CD14-positive monocyte (primary cell): ENCODE measurements at places on chromosomes 2 and 18.

DNA sequence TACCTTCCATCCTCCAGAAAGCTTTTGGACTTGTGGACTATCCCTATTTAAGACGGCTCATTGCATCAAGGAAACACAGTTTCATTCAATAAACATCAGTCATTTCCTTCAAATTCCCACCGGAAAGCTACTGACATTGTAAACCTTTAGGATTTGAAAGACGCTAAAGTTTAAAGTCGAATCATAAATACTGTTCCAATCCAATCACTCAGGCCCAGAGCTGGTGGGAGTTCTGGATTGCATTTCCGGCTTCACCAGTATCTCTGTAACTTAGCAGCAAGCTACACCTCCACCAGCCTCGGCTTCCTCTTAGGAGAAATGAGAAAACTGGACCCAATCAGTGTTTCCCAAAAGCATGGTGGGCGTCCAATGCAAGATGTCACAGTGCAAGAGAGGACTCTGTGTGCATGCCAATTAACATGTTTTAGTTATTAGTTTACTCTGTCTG, 1.6 kb downstream of the WDFY1 start:
- H3K4me3 ChIP-seq = peak overlapping the region; percentile 61
- DNase-seq = no peak
- no peaks in the 10 kb centered on the region for H3K36me3 ChIP-seq
- H3K27me3 ChIP-seq = no peaks in the 10 kb centered on the region

DNA sequence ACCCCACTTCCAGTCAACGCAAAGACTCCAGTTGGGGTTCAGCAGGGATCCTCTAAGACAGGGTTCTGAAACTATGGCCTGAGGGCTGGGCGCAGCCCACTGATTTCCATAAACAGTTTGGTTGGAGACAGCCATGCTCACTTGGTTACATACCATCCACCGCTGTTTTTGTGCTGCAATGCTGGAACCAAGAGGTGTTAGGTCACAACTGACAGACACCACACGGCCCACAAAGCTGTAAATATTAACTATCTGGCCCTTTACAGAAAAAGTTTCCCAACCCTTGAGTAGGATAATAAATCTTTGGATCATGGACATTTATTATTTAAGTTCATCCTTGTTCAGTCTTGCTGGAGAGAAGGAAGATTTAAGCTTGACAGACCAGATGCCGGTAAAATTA, 8.4 kb upstream of the CD226 start:
- H3K4me1 ChIP-seq = peaks cover 37% of the 10 kb centered on the region
- no peak for DNase-seq
- no peak overlapping the region for H3K27ac ChIP-seq

- peaks cover 46% of the 10 kb centered on the region for H3K4me1 ChIP-seq
- H3K4me3 ChIP-seq = peak overlapping the region; percentile 99
- peaks cover 13% of the 10 kb centered on the region for H3K36me3 ChIP-seq
- DNase-seq = peak; percentile 36
- H3K27me3 ChIP-seq = no peaks in the 10 kb centered on the region
- peak overlapping the region; percentile 91 for H3K27ac ChIP-seq
Observed at GRCh38 chr2:231708773-231709635, 679 bp downstream of the PTMA start.

- H3K27ac ChIP-seq = no peak overlapping the region
- H3K36me3 ChIP-seq = no peaks in the 10 kb centered on the region
- peaks cover 16% of the 10 kb centered on the region for H3K4me1 ChIP-seq
Observed at GRCh38 chr18:58606236-58606635, 22.7 kb downstream of the ALPK2 start.

- H3K27ac ChIP-seq = no peak overlapping the region
- H3K36me3 ChIP-seq = no peaks in the 10 kb centered on the region
Observed at GRCh38 chr2:217248312-217248935, 388.6 kb upstream of the TNP1 start.

DNA sequence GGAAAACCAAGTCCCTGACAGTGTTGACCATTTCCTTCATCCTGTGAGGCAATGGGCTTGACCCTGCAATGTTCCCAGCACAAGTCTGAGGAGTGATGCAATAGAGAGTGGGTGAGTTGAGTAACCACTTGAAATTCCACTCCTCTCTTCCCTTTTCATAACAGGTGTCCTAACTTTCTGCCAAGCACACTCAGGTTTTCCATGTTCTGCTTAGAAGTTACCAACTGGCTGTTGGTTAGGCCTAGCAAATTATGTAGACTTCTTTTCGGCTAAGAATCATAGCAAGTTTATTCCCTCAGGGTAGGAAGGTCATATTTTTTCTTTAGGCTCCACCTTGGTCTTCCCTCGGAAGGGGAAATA, 11.5 kb downstream of the GNLY start:
- H3K36me3 ChIP-seq = no peaks in the 10 kb centered on the region
- no peak overlapping the region for H3K4me3 ChIP-seq
- peak; percentile 78 for DNase-seq
- H3K27me3 ChIP-seq = no peaks in the 10 kb centered on the region
- peaks cover 99% of the 10 kb centered on the region for H3K4me1 ChIP-seq

DNA sequence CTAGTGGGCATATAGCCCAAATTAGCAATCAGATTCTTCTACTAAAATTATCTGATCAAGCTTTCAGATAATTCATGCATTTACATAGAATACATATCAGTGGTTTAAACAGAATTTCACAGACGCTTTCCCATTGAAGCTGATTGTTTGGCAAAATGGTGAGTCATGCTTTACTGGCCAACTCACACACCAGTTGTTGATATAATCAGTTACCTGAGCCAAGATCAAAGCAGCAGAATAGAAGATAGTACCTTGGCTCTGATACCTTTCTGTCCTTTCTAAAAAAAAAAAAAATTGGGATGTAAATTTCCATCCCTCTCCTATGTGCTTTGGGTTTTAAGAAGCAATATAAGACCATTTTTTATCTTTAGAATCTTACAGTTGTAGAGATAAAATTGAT, 178.0 kb downstream of the MCFD2 start:
- H3K4me1 ChIP-seq = no peaks in the 10 kb centered on the region
- no peak overlapping the region for H3K27ac ChIP-seq
- H3K27me3 ChIP-seq = no peaks in the 10 kb centered on the region
- DNase-seq = no peak
- H3K36me3 ChIP-seq = no peaks in the 10 kb centered on the region

- H3K27ac ChIP-seq = no peak overlapping the region
- H3K27me3 ChIP-seq = no peaks in the 10 kb centered on the region
- H3K4me1 ChIP-seq = no peaks in the 10 kb centered on the region
Observed at GRCh38 chr2:210540471-210540870, 15.9 kb upstream of the CPS1 start.

GRCh38 chr2:230878599-230879188, 14.0 kb downstream of the ITM2C start:
- no peaks in the 10 kb centered on the region for H3K27me3 ChIP-seq
- H3K36me3 ChIP-seq = no peaks in the 10 kb centered on the region
- no peak overlapping the region for H3K4me3 ChIP-seq
- H3K4me1 ChIP-seq = peaks cover 11% of the 10 kb centered on the region

DNA sequence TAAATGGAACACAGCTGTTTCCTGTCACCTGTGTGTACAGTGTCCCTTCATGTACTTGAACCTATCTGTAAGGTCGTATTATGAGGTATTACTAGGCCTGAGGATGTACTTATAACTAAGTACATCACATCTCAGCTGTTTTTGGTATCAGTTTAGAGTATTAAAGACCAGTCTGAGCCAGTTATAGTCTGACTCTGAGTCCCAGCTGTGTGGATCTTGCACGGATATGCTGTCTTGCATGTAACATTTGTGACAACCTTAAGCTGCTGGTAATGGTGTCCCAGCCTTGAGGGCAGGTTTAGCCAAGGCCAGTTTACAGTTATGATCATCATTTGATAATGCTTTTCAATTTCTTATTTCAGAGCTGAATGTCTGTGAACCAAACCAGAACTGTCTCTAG, 496.3 kb downstream of the SLC4A3 start:
- no peak for DNase-seq
- no peaks in the 10 kb centered on the region for H3K4me1 ChIP-seq
- no peak overlapping the region for H3K4me3 ChIP-seq
- no peaks in the 10 kb centered on the region for H3K36me3 ChIP-seq
- no peak overlapping the region for H3K27ac ChIP-seq

DNA sequence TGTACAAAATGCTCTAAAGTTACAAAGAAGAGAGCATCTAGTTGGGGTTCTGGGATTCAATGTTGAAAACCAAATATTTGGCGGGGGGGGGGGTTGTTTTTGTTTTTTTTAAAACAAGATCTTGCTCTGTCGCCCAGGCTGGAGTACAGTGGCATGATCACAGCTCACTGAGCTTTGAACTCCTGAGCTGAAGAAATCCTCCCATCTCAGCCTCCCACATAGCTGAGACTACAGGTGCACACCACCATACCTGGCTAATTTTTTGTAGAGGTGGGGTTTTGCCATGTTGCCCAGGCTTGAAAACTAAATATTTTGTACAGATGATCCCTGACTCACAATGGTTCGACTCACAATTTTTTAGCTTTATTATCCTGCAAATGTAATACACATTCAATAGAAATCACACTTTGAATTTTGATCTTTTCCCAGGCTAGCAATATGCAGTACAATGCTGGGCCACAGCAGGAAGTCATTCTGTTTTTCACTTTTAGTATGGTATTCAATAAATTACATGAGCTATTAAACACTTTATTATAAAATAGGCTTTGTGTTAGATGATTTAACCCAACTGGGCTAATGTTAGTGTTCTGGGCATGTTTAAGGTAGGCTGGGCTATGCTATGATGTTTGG, 7.6 kb downstream of the BARD1 start:
- peaks cover 10% of the 10 kb centered on the region for H3K4me1 ChIP-seq
- H3K27ac ChIP-seq = no peak overlapping the region
- no peaks in the 10 kb centered on the region for H3K27me3 ChIP-seq
- H3K4me3 ChIP-seq = no peak overlapping the region

- H3K4me3 ChIP-seq = no peak overlapping the region
- H3K27me3 ChIP-seq = no peaks in the 10 kb centered on the region
- H3K4me1 ChIP-seq = peaks cover 46% of the 10 kb centered on the region
- peaks cover 12% of the 10 kb centered on the region for H3K36me3 ChIP-seq
- DNase-seq = peak; percentile 49
Observed at GRCh38 chr2:85308896-85309555, 18.8 kb downstream of the TGOLN2 start.

GRCh38 chr18:26992926-26993325, 127.4 kb upstream of the AQP4 start:
- no peaks in the 10 kb centered on the region for H3K4me1 ChIP-seq
- no peak for DNase-seq
- no peaks in the 10 kb centered on the region for H3K27me3 ChIP-seq
- H3K4me3 ChIP-seq = no peak overlapping the region
- no peaks in the 10 kb centered on the region for H3K36me3 ChIP-seq

- peaks cover 26% of the 10 kb centered on the region for H3K4me1 ChIP-seq
- peaks cover 1% of the 10 kb centered on the region for H3K36me3 ChIP-seq
- peak; percentile 26 for DNase-seq
- peak overlapping the region; percentile 96 for H3K27ac ChIP-seq
- H3K4me3 ChIP-seq = peak overlapping the region; percentile 76
- H3K27me3 ChIP-seq = no peaks in the 10 kb centered on the region
Observed at GRCh38 chr2:24971286-24971535, 544 bp downstream of the DNAJC27 start.

DNA sequence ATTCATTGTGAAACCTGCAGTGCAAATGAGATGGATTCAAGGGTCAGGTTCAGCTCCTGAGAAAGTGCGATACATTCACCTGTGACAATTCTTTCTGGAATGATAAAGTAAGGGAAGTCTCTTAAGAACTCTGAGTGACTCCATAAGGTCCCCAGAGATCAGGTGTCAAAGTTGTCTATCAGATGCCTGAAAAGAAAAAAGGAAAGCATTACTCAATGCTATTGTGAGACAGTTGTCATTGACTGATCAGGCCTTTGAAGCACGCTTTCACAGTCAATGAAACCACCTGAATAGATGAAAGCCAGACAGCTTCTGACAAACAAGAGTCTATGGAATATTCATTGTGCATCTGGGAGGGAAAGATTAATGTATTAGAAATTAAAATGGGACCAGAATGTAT, 252.7 kb upstream of the GALNT5 start:
- H3K4me3 ChIP-seq = no peak overlapping the region
- no peaks in the 10 kb centered on the region for H3K36me3 ChIP-seq
- no peak overlapping the region for H3K27ac ChIP-seq
- no peaks in the 10 kb centered on the region for H3K4me1 ChIP-seq
- no peaks in the 10 kb centered on the region for H3K27me3 ChIP-seq
- no peak for DNase-seq

DNA sequence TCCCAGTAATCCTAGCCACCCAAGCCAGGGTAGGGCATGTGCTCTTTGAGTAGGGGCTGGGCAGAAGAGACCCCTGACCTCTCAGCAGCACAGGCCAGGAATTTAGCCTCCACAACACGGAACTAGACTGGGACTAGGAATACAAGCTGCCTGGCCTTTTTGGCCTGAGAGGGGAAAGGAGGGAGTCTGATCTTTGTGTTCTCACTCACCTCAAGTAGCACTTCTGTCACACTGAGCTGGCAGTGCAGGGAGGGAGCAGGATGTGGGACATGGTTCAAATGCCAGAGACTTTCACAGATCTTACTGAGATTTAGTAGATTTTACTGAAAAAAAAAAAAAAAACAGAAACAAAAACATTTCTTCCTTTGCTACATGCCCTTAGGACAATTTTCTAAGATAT, 395.2 kb downstream of the CMPK2 start:
- no peak overlapping the region for H3K4me3 ChIP-seq
- DNase-seq = no peak
- no peaks in the 10 kb centered on the region for H3K4me1 ChIP-seq
- H3K36me3 ChIP-seq = no peaks in the 10 kb centered on the region
- H3K27ac ChIP-seq = no peak overlapping the region

- H3K27ac ChIP-seq = no peak overlapping the region
- DNase-seq = no peak
- no peaks in the 10 kb centered on the region for H3K36me3 ChIP-seq
Observed at GRCh38 chr18:48740851-48741485, 202.1 kb downstream of the CTIF start.

DNA sequence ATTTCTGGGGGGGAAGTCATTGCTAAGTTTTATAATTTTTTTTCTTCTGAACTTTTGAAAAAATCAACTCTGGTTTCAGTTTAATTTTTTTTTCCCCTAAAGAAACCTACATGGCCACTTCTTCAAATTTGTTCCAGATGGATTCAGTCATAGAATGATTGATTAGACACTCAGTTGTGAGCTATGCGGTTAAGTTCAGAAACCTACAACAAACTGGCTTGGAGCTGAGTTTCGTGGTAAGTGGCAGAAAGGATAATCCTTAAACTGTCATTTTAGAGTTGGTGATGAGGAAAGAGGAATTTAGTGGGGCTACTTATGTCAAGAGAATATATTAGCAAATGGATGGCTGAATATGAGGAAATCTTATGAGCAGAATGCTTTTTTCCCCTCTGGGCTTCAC, 23.7 kb downstream of the EFEMP1 start:
- no peak overlapping the region for H3K27ac ChIP-seq
- H3K36me3 ChIP-seq = no peaks in the 10 kb centered on the region
- no peak overlapping the region for H3K4me3 ChIP-seq
- no peak for DNase-seq
- H3K4me1 ChIP-seq = no peaks in the 10 kb centered on the region

DNA sequence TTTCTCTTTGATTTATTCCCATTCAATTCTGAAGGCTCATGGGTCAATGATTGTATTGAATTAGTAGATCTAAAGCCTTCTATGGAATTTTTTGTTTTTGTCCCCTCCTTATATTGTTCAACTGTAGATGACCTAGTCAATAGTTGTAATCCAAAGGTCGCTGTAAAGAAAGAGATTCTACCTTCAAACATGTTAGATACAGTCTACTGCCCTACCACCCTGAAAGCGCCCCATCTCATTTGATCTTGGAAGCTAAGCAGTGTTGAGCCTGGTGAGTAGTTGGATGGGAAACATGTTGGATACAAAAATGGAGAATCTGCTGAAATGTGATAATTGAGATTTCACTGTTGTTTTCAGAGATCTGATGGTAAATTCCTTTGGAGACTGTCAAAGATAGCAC, 63.0 kb downstream of the PPP1R1C start:
- no peaks in the 10 kb centered on the region for H3K27me3 ChIP-seq
- no peaks in the 10 kb centered on the region for H3K4me1 ChIP-seq
- H3K36me3 ChIP-seq = no peaks in the 10 kb centered on the region
- H3K4me3 ChIP-seq = no peak overlapping the region
- no peak for DNase-seq
- H3K27ac ChIP-seq = no peak overlapping the region
